Progenitor cell of endocrine pancreas (in vitro differentiated cells): ENCODE measurements at places on chromosomes 7 and 10. TPM values are rescaled to one million over a fixed set of nuclear protein-coding genes. Genes with fewer than 3 reads are reported as not detected.

- no peak overlapping the region for H3K27ac ChIP-seq
- no peaks in the 10 kb centered on the region for H3K4me1 ChIP-seq
- H3K36me3 ChIP-seq: no peaks in the 10 kb centered on the region
- no peak overlapping the region for H3K4me3 ChIP-seq
- DNase-seq: no peak
Measured at GRCh38 chr10:26869528-26869927, 8.8 kb upstream of the ABI1 start.

DNA sequence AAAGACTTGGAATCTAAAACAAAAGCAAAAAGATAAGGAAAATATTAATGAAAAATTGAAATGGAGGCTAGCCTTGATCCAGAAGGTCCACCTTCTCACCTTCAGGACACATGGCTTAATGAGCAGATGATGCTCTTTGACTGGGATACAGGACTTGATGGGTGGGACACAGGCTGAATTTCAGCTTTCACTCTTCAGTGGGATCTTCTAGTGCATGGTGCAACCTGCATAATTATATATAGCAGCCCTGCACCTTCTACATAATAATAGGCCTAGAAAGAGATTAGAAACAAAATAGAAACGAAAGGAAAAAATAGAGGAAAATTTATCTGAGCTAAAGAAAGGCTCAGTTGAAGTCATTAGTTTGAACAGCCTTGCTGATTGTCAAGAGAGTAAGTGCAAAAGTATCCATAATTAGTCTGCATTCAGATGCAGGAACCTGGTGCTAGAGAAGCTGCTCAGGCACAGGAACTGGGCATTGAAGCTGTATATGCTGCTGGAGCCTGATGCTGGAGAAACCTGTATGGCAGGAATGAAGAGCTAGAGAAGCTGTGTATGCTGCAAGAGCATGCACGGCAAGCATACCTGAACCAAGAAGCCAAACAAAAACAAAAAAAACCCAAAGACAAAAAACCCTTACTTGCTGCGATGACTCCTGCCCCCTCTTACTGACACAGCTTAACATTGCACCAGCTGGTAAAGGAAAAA is 19.4 kb downstream of the MKLN1 start:
- DNase-seq: no peak
- no peaks in the 10 kb centered on the region for H3K27me3 ChIP-seq
- H3K36me3 ChIP-seq: peaks cover 4% of the 10 kb centered on the region

DNA sequence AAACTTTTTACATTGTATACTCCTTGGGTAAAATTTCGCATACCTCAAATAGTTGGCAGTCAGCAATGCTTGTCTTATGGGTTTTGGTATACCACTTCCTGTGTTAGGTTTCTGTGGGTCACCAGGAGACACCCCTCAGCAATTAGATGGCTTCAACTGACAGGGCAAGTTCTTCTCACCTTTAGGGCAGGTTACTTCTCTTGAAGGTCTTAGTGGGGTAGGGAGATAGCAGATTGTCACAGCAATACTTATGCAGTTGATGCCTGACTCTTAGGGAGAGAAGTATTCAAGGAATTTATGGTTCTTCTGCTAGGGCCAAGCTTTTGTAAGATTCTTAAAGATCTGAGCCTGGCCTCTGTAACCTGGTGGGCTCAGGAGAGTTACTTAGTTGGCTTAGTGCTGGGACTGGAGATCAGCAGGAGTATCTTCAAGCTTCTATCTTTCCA is 42.9 kb downstream of the MKLN1 start:
- no peak overlapping the region for H3K27ac ChIP-seq
- H3K4me3 ChIP-seq: no peak overlapping the region
- DNase-seq: no peak

DNA sequence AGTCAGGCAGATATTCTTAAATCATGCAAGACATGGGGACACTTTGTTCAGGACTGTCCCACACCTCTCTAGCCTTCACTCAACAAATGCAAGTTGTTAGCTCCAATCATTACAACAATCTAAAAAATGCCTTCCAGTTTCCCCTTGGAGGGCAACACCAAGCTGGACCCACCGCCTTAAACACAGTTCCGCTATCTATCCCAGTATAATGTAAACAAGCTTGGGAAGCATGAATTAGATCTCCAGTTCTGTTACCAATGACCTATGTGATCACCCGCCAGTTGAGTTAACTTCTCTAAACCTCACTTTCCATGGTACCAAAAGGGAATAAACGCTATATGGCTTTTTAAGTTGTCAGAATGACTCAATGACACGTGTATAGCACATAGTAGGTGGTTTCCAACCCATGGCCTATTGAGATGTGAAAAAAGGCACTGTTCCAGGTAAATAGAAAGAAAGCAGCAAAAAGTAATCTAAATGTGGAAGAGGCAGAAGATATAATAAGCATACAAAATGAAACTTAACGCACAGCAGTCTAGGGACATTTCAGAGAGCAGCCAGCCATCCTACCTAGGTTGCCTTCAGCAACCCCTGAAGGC is 2.4 kb upstream of the REEP3 start:
- H3K27ac ChIP-seq: peak overlapping the region; percentile 4
- peaks cover 30% of the 10 kb centered on the region for H3K4me1 ChIP-seq
- peaks cover 19% of the 10 kb centered on the region for H3K36me3 ChIP-seq

DNA sequence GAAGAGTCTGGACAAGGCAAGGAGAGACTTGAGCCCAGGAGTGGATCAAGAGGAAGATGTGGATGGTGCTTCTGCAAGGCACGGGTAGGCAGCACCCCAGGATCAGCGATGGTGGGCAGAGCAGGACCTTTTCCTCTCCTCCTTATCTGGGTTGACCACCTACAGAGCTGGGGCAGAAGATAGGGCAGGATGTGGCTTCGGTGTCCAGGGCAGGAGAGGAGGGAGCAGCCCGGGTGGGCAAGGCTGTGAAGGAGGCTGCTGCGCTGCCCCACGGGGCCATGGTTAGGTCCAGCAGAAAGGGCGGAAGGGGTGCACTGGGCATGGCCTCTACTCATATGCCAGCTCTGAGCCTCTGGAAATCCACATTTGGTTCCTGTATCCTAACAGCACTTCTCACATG is 20.0 kb upstream of the PARP12 start:
- peaks cover 11% of the 10 kb centered on the region for H3K27me3 ChIP-seq
- peaks cover 5% of the 10 kb centered on the region for H3K4me1 ChIP-seq
- H3K36me3 ChIP-seq: no peaks in the 10 kb centered on the region
- DNase-seq: no peak
- no peak overlapping the region for H3K27ac ChIP-seq

- peak overlapping the region; percentile 84 for H3K4me3 ChIP-seq
- H3K36me3 ChIP-seq: peaks cover 5% of the 10 kb centered on the region
- peak overlapping the region; percentile 96 for H3K27ac ChIP-seq
- no peak for DNase-seq
Measured at GRCh38 chr10:27100813-27101347, 586 bp upstream of the ANKRD26 start.

OR2A7 gene
- 8.0 and 9.3 TPM in 2 replicates for total RNA-seq

GRCh38 chr7:69832356-69832755 is 234.1 kb downstream of the AUTS2 start:
- H3K4me3 ChIP-seq: no peak overlapping the region
- H3K27ac ChIP-seq: no peak overlapping the region
- no peaks in the 10 kb centered on the region for H3K27me3 ChIP-seq
- peaks cover 7% of the 10 kb centered on the region for H3K36me3 ChIP-seq
- peaks cover 16% of the 10 kb centered on the region for H3K4me1 ChIP-seq
- DNase-seq: no peak

- peaks cover 26% of the 10 kb centered on the region for H3K27me3 ChIP-seq
- H3K36me3 ChIP-seq: peaks cover 2% of the 10 kb centered on the region
- H3K4me1 ChIP-seq: no peaks in the 10 kb centered on the region
- no peak overlapping the region for H3K4me3 ChIP-seq
Measured at GRCh38 chr7:97104719-97105238, 12.7 kb upstream of the SDHAF3 start.

DNA sequence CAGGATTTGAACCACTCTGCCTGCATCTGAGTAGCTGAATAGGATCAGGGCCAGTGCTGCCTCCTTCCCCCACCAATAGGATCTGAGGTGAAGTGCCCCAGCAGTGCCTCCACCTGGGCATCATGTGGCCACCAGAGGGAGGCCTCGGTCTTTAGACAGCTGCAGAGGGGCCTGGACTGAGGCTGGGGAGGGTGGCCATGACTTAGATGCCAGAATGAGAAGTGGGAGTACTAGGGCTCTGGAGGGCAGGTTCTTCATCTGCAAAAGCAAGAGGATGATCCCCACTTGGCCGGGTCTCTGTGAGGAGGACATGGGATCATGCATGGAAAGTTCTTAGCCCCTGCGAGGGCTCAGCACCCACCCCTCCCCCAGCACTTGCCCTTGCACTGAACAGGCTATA is 56.9 kb downstream of the NEUROG3 start:
- peaks cover 16% of the 10 kb centered on the region for H3K27me3 ChIP-seq
- peak; percentile 39 for DNase-seq
- H3K27ac ChIP-seq: no peak overlapping the region
- H3K36me3 ChIP-seq: no peaks in the 10 kb centered on the region
- no peaks in the 10 kb centered on the region for H3K4me1 ChIP-seq

- DNase-seq: no peak
- no peak overlapping the region for H3K4me3 ChIP-seq
- H3K36me3 ChIP-seq: no peaks in the 10 kb centered on the region
- H3K27me3 ChIP-seq: peaks cover 4% of the 10 kb centered on the region
- H3K27ac ChIP-seq: no peak overlapping the region
- H3K4me1 ChIP-seq: no peaks in the 10 kb centered on the region
Measured at GRCh38 chr7:132403465-132404110, 172.7 kb downstream of the PLXNA4 start.

DNA sequence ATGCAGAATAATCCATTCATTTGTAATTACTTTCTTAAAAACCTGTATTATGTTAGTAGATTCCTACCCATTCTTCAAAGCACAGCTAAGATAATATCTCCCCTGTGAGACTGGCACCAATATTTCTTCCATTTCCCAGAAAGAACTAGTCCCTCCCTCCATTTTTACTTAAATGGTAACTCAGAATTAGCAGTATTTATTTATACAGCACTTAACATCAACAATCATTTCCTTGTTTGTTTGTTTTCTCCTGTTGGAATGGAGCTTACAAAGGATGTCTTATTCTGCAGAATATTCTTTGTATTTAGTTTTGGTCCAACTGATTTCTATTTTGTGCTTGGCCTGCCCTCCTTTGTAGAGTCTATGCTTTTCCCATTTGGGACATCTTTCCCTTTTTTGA is 32.1 kb upstream of the PTPN12 start:
- no peak for DNase-seq
- H3K27ac ChIP-seq: no peak overlapping the region
- H3K4me1 ChIP-seq: no peaks in the 10 kb centered on the region
- no peaks in the 10 kb centered on the region for H3K27me3 ChIP-seq
- H3K36me3 ChIP-seq: no peaks in the 10 kb centered on the region
- H3K4me3 ChIP-seq: no peak overlapping the region

- no peaks in the 10 kb centered on the region for H3K27me3 ChIP-seq
- no peak overlapping the region for H3K27ac ChIP-seq
- DNase-seq: no peak
- no peak overlapping the region for H3K4me3 ChIP-seq
- H3K36me3 ChIP-seq: no peaks in the 10 kb centered on the region
Measured at GRCh38 chr10:29415876-29416275, 127.0 kb downstream of the LYZL1 start.

GRCh38 chr10:437698-438490 is 251.6 kb downstream of the DIP2C start:
- no peak for DNase-seq
- no peaks in the 10 kb centered on the region for H3K4me1 ChIP-seq
- peaks cover 38% of the 10 kb centered on the region for H3K36me3 ChIP-seq

RNF32 gene
- total RNA-seq: 1.6 and 2.8 TPM in 2 replicates

- no peak overlapping the region for H3K4me3 ChIP-seq
- H3K27ac ChIP-seq: no peak overlapping the region
- no peak for DNase-seq
- H3K36me3 ChIP-seq: no peaks in the 10 kb centered on the region
Measured at GRCh38 chr7:30986738-30987137, 23.0 kb downstream of the GHRHR start.

DNA sequence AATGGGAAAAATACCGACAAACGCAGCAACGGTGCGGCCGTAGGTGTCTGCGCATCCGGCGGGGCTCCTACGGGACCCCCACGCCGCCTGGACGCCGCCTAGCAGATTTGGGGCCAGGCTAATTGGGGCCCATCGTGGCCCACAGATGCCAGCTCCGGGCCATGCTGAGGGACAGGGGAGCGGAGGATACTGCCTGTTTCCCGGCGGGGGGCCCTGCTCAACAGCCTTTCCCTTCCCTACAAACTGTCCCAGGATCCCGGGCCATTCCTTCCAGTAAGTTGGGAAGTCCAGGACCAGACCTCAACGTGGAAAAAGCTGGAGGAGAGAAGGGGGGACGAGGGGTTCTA is 21.7 kb upstream of the GPER1 start:
- H3K36me3 ChIP-seq: peaks cover 3% of the 10 kb centered on the region
- DNase-seq: no peak
- H3K27ac ChIP-seq: no peak overlapping the region
- peaks cover 8% of the 10 kb centered on the region for H3K27me3 ChIP-seq

DNA sequence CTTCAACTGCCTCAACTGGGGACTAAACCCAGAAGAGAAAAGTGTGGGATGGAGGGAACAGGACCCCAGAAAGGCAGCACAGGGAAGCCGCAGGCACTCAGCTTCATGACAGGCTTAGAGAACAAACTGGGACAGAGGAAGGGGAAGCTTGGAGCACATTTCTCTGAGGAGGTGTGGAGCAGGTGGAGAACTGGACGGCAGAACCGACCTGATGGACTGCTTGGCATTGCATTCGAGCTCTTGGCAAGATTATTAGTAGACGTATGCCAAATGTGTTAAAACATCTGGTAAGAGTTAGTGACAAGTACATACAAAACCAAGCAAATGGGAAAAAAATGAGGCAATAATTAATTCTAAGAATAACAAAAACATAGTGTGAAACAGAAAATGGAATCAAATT is 335.7 kb downstream of the SFMBT2 start:
- peaks cover 20% of the 10 kb centered on the region for H3K4me1 ChIP-seq
- no peak overlapping the region for H3K4me3 ChIP-seq
- H3K36me3 ChIP-seq: no peaks in the 10 kb centered on the region
- no peak overlapping the region for H3K27ac ChIP-seq
- H3K27me3 ChIP-seq: peaks cover 8% of the 10 kb centered on the region

MMP21 gene
- not detected in 2 replicates for total RNA-seq

- no peak for DNase-seq
- peak overlapping the region; percentile 83 for H3K4me3 ChIP-seq
- peaks cover 4% of the 10 kb centered on the region for H3K36me3 ChIP-seq
- no peaks in the 10 kb centered on the region for H3K27me3 ChIP-seq
- H3K27ac ChIP-seq: peak overlapping the region; percentile 89
- peaks cover 15% of the 10 kb centered on the region for H3K4me1 ChIP-seq
Measured at GRCh38 chr10:87503886-87504285, 807 bp upstream of the MINPP1 start.

- H3K4me1 ChIP-seq: peaks cover 3% of the 10 kb centered on the region
- DNase-seq: no peak
- H3K4me3 ChIP-seq: no peak overlapping the region
- no peak overlapping the region for H3K27ac ChIP-seq
Measured at GRCh38 chr7:97001221-97001620, 4.1 kb upstream of the DLX6 start.

ASAH2 gene
- 6.1 and 6.6 TPM in 2 replicates for total RNA-seq

DNA sequence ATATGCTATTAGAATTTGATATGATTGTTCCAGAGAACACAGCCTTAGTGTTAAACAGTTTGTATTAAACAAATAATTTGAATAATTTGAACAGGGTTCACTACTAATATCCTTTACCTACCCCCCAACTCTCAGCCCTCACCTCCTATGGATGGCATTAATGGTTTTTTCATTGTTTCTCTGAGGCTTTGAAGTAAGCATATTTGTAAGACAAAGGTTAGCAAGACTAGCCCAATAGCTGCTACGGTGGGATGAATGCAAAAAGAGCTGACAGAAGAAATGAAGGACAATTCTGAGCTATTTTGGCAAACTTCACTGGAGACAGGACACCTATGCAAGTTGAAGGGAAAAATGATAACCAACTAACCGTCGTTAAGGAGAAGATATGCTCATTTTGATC is 61.6 kb downstream of the ARL4A start:
- no peak overlapping the region for H3K4me3 ChIP-seq
- no peak for DNase-seq
- no peaks in the 10 kb centered on the region for H3K36me3 ChIP-seq
- H3K27ac ChIP-seq: no peak overlapping the region
